ENCODE measurements at places on chromosomes 2 and 18.

DNA sequence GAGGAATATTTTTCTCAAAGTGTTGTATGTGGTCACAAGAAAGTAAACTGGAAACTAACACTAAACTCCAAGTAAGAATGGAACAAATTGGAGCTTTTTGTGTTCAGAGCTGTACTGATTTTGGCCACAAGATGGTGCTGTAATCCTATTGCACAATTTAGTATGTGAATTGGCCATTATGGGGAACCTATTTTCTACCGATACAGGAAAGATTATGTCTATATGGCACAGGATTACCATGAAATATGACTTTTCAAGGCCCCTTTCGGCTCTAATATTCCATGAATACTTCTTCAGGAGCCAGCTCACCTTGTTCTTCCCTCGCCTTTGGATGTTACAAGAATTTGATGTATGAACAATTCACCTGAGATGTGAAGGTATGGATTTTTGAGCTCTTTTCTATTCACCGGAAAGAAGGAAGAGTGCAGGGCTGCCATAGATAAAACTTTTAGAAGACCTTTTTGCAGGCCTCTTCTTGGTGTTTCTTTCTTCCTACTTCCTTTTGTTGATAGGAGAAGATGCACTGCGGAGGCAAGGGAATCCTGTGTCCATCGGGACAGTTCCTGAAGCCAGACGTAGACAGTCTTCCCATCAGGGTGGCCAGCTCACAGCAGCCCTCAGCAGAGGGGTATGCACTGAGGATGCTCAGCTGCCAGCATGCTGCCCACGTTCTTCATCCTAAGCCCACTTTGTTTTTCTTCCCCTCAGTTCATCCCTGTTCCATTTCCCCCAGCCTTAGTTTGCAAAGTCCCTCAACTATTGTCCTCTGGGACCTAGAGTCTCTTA, 13.3 kb downstream of the MRPL44 start:
- no peak for DNase-seq

GRCh38 chr2:39216346-39217191, 27.2 kb downstream of the CDKL4 start:
- DNase-seq: no peak

DNA sequence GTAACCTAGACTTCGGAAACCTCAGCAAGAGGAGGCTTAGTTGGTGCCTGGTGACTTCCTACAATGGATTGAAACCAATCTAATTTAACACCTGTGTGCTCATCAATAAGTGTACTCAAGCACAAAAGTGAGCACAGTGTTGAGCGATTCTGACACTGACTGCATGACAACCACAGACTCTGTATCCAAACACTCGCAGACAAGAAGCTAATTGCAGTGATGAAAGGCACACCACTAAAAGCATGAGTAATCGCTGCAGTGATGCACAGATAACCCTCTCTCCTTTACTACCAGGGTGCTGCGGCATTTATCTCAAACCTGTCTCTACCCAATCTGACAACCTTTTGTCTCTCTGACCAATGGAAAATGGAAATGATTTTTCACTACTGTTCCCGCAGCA, 168.1 kb downstream of the AFF3 start:
- no peak for DNase-seq

GRCh38 chr2:46309052-46309953, 12.1 kb downstream of the EPAS1 start:
- no peak for DNase-seq
